Right ventricle myocardium inferior (tissue), 1 donor: ENCODE measurements at places on chromosomes 13 and 19.

GRCh38 chr19:4061178-4061682 is 5.5 kb downstream of the ZBTB7A start:
- DNase-seq: peak; percentile 90

DNA sequence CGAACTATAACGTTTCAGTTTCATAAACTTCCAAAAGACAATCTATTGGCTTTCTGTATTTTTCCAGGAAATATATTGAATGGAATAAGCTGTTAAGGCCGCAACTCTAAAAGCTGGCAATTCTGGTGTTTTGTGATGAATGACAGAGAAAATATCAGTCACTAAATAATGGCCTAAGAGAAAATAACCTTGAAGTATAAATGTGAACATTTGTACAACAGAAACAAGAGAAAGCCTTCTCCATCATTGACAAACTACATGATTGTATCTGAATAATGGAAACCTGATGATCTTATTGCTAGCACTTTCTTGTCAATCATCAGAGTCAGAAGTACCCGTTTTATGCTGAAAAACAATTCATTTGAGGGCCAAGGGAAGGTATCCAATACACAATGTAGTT is 134.3 kb downstream of the TRPC4 start:
- DNase-seq: no peak

DNA sequence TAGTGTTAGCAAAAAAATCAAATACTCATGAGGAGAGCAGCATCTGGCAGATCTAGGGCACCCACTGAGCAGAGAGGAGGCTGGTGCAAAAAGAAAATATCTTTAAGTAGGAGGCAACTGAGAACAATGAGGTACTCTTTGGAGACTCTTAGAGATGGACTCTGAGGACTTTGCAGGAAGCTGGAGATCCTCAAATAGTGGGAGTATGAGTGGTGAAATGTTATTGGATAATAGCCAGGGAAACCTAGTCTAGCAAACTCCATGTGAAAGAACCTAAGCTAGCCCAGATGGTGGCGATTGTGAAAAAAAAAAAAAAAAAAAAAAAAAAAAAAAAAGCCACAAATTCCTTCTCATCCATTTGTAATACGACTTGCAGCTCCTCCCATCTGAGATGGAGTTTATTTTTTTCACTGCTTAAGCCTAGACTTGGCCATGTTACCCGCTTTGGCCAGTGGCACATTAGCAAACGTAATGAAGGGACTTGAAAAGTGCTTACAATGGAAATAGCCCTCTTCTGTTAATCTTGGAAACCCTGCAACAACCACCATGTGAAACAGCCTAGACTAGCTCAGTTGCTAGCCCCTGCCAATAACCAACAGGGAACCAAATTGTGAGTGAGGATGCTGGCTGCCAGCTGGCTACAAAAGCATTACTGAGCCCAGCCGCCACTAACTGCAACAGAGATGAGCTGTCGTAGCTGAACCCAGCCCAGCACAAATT is 476.2 kb downstream of the KLF12 start:
- peak; percentile 71 for DNase-seq

GRCh38 chr19:13705928-13706447 is 58.3 kb upstream of the MRI1 start:
- no peak for DNase-seq

- no peak for DNase-seq
Observed at GRCh38 chr13:84377106-84377505, 494.8 kb upstream of the SLITRK1 start.

DNA sequence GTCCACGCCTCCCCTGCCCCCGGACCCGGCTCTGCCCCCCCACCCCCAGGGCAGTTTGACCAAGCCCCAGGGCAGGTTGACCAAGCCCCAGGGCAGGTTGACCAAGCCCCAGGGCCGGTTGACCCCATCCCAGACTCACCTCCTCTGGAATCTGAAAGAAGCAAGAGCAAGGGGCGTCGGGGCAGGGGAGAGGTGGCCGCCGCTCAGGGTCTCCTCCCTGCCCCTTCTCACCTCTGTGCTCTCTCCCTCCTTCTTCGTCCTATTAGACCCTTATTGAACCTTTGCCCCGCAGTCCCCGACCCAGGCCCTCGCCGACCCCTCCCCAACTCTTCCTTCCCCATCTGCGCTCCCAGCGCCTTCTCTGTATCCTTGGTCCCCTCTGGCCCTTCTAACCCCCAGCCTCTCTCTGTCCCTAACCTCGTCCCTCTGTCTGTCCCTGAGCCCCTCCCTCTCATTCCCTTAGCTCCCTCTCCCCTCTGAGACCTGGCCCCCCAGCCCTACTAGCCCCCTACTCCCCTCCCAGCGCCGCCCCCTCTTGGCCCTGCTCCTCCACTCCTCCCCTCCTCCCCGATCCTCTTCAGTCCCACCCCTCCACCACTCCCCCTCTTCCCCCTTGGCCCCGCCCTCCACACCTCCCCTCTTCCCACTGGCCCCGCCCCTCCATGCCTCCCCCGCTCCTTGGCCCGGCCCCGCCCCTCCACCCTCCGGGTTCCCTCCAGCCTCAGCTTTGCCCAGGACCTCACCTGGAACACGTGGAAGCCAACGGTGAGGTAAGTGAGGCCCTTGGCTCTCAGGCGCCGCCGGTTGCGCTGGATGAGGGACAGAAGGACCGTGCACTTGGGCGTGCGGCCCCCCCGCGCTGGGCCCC is 7.6 kb downstream of the CAPN12 start:
- DNase-seq: peak; percentile 66

DNA sequence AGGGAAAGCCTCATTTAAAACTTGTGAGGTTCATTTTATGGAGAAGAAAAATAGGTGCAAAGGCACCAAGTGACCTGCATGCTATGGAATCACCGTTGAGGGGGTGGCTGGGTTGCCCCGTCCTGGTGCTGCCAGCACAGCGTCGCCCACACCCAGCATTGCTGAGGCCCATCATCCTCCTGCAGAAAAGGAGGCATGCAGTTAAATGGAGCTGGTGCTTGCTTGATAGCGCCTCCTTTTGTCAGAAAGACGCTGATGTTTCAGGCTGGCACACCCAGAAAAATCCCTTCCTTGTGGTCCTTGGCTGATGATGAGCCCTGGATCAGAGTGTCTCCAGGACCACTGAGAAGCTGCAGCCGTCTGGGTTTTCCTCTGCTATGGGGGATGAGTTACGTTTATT is 36.9 kb downstream of the DHRS12 start:
- DNase-seq: no peak

DNA sequence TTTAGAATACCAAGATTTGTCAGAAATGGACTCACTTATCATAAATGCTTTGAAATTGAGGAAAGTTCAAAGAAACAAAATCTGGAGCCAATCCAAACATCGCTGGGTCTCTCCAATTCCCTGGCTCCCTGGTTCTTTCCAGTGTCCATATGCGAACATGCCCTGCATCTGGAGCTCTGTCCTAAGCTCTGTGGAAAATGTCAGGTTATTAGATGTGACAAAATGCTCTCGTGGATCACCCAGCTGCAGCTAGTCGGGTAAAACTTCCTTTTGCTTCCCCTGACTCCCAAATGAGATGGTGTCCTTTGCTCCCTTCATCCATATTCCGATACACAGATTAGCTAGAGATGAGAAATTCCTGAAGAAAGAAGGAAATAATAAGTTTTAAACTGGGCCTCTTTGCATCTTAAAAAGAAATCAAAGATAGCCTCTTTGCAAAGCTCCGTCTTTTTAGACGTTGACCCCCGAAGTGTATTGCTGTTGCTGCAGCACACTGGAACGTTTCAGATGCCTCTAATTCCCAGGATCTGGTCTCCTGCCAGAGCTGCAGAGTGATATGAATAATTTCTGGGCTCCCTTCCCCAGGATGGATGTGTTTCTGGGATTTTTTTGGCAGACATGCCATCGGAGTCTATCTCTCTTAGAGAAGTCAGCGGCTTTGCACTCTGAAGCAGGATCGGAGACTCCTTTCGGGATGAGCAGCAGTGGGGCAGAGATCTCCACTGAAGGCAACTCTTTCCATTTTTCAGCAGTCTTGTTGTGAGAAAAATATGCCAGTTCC is 102.9 kb downstream of the TEX26 start:
- no peak for DNase-seq

- DNase-seq: no peak
Observed at GRCh38 chr13:101346942-101347728, 69.2 kb downstream of the NALCN start.

DNA sequence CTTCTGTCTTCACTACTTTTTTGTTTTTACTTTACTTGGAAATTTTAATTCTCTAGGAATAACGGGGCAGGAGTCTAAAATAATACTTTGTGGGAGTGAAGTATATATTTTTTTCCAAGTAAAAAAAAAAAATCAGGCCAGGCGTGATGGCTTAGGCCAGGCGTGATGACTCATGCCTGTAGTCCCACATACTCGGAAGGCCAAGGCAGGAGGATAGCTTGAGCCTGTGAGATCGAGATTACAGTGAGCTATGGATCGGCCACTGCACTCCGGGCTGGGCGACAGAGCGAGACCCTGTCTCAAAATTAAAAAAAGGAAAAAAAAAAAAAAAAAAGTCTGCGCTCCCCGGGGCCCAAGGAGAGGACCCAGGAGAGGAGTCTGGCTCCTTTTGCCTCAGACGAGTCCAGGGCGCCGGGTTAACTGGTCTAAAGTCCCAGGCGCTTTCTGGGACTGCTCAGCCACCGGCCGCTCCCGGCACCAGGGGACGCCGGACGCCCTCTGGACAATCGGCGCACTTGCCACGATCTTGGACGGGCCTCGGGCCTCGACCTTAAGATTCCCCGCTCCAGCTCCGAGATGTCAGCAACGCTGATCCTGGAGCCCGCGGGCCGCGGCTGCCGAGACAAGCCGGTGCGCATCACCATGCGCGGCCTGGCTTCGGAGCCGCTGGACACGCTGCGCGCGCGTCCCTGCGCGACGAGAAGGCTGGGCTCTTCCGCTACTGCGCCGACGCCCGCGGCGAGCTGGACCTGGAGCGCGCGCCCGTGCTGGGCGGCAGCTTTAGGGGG is 2.7 kb upstream of the ZFP82 start:
- no peak for DNase-seq

DNA sequence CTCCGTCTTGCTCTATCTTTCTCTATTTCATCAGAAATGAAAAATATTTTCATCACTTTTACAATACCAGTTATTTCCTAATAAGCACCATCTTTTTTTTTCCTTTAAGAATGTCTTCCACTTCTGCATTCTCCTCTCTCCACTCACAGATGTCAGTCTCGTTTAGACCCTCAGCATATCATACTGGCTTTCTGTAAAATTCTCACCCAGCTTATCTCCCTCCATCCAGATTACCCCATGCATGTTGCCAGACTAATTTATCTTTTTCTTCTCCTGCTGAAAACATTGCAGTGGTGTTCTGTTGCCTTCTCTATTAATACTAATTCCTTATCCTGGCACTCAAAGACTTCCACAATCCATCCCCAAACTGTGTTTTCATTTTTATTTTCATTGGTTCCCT is 513.8 kb upstream of the KLF12 start:
- DNase-seq: no peak

- DNase-seq: no peak
Observed at GRCh38 chr13:89550938-89551337, 1796.5 kb upstream of the MIR17HG start.

GRCh38 chr13:109275852-109276251 is 510.5 kb downstream of the IRS2 start:
- DNase-seq: no peak

DNA sequence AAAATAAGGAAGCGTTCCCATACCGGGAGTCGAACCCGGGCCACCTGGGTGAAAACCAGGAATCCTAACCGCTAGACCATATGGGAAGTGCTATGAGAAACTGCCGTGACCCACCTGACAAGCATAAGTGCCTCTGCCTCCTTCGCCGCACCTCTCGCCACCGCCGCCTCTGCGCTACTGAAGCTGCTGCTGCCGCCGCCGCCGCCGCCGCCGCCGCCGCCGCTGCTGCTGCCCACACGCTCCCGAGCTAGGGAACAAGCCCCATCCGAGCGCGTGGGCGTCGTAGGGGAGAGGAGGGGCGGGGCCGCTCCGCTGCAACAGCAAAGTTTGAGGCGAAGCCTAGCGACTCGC is 610 bp upstream of the WBP4 start:
- DNase-seq: peak; percentile 94

GRCh38 chr13:57748096-57748495 is 116.6 kb downstream of the PCDH17 start:
- DNase-seq: no peak

DNA sequence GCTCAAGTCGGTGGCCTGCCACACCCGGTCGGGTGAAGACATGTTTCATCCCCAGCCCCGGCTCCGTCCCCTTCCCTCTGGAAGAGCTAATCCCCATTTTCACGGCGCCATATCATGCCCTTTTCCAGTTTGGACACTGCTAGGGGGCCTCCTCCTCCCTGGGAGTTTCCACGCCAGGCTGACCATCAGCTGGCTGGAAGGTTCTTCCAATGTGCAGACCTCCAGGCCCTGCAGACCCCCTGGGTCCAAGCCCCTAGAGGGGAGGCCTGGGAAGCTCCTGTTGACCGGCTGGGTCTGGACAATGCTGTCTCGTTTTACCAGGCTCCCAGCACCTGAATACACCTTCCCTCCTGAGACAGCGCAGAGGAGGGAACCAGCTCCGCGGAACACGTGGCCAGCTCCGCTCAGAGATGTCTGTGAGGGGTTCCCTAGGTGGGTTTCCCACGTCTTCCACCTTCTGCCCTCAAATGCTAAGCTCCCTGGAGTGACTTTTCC is 44.7 kb upstream of the RANBP3 start:
- DNase-seq: no peak

DNA sequence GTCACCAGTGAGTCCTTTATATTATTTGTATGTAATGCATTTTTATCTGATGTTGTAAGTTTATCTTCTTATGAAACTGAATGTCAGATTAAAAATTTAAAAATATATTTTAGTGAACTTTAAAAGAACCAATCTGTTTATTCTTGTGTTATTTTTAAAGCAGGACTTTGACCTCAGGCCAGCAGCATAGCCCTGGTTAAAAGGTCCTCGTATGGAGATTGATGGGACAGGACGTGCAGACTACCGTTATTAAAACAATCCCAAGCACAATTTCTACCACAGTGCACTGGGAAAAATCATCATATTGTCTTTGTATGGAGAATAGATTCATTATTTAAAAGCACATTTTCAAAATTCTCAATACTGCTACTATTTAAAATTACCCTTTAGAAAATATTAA is 573.8 kb upstream of the ARGLU1 start:
- no peak for DNase-seq

- no peak for DNase-seq
Observed at GRCh38 chr13:74570834-74571233, 436.6 kb upstream of the KLF12 start.

DNA sequence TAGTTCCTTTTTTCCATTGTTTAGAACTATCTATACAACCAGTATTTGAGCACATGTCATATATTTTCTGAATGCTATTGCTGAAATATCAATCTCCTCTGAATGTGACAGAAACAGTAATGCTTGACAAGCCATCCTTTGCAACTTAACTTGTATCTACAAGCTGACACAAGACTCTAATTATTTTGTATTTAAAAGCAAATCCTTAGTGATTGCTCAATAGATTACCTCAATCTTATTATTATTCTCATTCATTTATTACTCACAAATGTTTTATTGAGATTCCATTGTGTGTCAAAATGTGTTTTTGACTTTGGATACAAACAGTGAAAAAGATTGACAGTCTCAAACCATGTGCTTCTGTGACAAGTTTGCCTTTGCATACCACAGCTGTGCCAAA is 787.8 kb upstream of the PRR20A start:
- no peak for DNase-seq
